ENCODE measurements at places on chromosomes 5 and 9.

DNA sequence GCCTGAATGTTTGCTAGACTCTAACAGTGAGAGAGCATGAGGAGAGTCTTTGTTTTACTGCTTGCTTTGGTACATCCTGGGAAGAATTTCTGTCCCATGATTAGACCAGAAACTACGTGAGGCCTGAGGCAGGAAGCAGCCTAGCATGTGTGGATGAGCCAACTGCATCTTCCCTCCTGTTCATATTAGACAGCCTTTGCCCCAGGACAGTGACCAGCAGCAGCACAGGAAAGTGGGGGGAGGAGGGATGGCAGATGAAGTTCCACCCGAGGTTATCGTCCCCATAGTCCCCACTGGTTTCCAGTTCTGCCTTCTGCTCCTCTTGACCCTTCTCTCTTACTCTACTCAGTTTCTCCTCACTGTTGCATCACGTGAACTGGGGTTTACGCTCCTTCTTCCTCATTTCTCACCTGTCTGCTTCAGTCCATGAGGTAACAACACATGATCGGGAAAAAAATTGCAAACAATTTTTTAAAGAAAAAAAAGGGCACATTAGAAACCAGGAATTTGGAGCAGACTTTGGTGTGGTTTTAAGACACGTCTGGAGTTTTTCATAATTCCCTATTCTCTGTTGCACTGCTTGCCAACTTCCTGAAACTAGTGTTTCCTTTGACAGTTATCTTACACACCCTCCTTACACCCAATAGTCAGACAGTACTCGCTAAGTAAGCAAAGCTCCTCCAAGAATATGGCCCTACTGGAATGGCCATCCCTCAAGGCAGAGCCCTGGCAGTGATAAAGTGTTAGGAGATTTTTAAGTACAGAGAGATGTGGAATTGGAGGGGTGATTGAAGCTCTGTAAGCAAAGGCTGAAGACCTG lies 84.1 kb downstream of the SNX18 start:
- DNase-seq, result no peak

GRCh38 chr5:107661038-107661649 lies 9.6 kb downstream of the EFNA5 start:
- DNase-seq, result no peak

- no peak for DNase-seq
These were observed 334.2 kb upstream of the SLC30A5 start for GRCh38 chr5:68759593-68759992.

DNA sequence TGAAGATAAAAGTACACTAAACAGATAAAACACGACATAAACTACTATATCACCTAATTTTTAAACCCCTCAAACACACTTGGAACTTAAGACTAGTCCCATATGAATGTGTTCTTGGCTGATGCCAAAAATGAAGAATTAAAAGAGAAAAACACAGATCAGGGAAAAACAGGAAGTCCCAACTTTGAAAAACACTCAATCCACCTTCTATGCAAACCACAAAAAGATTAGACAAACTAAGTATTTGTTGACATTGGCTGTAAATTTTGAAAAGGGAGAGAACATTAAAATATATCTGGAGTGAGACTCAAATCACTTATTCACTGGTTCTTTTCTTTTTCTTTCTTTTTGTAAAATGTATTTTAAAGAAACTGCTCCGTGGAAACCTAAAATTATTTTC lies 81.4 kb downstream of the ANKH start:
- no peak for DNase-seq

DNA sequence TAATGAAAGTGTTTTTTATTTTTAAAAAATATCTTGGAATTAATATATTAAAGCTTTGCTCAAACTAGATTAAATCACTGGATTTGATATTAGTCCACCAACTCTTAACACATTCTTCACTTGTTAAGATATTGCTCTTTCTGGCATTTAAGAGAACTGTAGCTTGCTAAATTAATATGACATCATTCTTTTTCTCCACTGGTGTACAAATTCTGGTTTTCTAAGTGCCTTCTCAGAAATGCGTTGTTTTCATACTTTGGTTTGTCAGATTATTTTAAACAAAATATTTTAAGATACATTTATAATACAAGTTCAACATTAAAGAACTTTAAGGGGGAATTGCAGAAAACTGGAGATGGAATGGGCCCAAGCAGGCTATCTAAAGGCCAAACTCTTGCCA lies 87.6 kb upstream of the IFNE start:
- DNase-seq, result no peak

DNA sequence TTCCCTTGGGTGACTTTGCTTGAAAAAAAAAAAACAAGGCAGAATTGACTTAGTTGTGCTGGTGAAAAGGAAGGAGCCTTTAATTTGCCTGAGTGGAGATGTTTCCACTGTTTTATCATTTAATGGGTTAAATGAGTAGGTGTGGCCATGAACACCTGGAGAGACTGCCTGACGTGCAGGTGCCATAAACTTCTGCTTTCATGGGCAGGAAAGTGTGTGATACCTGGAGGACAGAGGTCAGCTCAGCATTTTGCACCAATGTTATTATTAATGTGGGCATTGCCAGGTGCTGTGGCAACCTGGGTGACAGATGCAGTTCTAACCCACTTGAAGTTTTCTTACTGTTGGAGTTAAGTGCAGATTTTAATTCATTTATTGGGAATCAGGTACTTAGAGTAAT lies 145.4 kb downstream of the CD180 start:
- no peak for DNase-seq

GRCh38 chr5:180207593-180207992 lies 1.4 kb downstream of the RASGEF1C start:
- no peak for DNase-seq

- no peak for DNase-seq
These were observed 1.9 kb downstream of the ALDH1A1 start for GRCh38 chr9:72950875-72951442.

DNA sequence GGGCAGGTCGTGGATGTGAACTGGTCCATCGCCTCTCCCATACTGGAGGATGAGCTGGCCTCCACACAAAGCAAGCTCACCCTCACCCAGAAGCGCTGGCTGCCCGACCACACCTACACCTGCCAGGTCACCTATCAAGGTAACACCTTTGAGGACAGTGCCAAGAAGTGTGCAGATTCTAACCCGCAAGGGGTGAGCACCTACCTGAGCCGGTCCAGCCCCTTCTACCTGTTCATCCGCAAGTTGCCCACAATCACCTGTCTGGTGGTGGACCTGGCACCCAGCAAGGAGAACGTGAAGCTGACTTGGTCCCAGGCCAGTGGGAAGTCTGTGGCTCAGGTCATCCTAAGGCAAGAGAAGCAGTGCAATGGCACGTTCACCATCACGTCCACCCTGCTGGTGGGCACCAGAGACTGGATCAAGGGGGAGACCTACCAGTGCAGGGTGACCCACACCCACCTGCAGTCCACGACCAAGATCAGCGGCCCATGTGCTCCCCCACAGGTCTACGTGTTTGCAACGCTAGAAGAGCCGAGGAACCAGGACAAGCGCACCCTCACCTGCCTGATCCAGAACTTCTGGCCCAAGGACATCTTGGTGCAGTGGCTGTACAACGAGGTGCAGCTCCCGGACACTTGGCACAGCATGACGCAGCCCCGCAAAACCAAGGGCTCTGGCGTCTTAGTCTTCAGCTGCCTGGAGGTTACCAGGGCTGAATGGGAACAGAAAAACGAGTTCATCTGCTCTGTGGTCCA lies 71.3 kb downstream of the INSL6 start:
- DNase-seq, result no peak

GRCh38 chr9:18604767-18605730 lies 131.1 kb downstream of the ADAMTSL1 start:
- no peak for DNase-seq

DNA sequence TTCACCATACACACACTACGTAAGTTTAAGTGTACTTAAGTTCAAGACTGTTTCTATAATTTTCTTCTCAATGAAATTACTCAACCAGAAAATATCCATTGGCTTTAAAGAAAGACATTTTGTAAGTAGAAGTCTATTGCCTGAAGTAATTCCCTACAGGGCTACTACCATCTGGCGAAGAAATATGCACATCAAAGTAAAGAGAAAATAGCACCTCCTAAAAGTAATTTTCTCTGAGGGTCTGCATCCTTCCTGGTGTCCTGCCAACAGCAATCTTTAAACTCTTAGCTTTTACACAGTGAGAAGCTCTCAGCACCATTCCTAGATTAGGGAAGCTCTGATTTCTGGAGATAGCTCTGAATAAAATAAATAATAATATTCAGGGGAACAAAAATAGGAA lies 498.5 kb upstream of the TYRP1 start:
- no peak for DNase-seq

GRCh38 chr9:120716483-120716882 lies 2.2 kb upstream of the MEGF9 start:
- DNase-seq, result no peak
